Activated naive CD8-positive, alpha-beta T cell treated with anti-CD3 and anti-CD28 coated beads for 36 hours (primary cell): ENCODE measurements at places on chromosomes 12 and 14. TPM values are rescaled to one million over a fixed set of nuclear protein-coding genes. Genes with fewer than 3 reads are reported as not detected.
A peak's percentile ranks its signal among the peaks of the same experiment; 100 is the strongest.

DNA sequence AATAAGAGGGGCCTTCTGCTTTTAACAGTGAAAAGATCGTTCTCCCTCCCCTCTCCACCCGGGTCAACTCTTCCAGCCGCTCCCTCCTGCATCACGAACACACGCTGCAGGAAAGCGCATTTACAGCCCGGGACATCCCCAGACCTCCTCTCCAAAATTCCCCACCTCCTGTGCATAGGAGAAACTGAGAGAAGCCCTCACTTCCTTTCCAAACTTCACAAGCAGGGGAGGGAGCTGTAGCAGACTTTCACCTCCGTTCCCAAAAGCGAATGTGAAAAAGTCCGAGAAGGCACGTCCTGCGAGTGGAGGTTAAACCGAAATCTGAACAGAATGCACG lies 513 bp downstream of the BCAT1 start:
- H3K4me3 ChIP-seq: peak overlapping the region; percentile 89
- peaks cover 45% of the 10 kb centered on the region for H3K27me3 ChIP-seq
- peak; percentile 53 for DNase-seq
- H3K4me1 ChIP-seq: peaks cover 48% of the 10 kb centered on the region
- H3K36me3 ChIP-seq: peaks cover 35% of the 10 kb centered on the region

DNA sequence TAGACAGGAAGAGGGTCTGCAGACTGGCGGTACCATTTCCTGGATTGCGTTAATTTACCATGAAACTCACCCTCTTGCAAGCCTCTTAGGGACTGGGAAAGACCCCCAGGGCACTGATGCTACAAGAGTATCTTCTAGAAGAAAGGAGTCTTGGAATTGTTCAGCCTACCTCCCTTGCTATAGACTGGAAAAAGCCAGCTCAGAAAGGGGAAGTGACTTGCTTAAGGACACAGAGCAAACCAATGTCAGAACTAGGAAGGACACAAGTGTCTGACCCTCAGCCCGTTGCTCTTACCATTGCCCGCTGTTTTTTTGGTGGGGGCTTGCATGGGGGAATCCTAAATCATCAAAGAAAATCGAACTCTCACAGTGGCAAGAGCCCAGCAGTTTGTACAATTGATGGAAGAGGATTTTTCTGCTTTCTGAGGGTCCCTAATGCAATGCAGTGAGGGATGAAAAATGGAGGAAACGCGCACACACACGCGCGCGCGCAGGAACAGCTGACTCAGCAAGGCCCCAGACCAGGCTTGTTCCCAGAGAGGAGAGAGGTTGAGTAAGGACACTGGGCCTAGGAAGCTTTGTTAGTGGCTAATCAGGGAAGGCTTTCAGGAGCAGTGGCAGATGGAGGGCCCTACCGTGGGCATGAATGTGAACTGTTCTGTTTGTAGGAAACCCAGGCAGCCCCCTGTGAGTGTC lies 50.9 kb downstream of the RIN3 start:
- no peak for DNase-seq
- peaks cover 71% of the 10 kb centered on the region for H3K4me1 ChIP-seq
- H3K27ac ChIP-seq: peak overlapping the region; percentile 20
- no peak overlapping the region for H3K4me3 ChIP-seq

- no peaks in the 10 kb centered on the region for H3K36me3 ChIP-seq
- no peak overlapping the region for H3K4me3 ChIP-seq
- no peak overlapping the region for H3K27ac ChIP-seq
- DNase-seq: no peak
Observed at GRCh38 chr14:106347291-106347778, 821.0 kb downstream of the TMEM121 start.

GRCh38 chr12:29883525-29883924 lies 99.8 kb upstream of the TMTC1 start:
- no peak overlapping the region for H3K4me3 ChIP-seq
- H3K27ac ChIP-seq: no peak overlapping the region
- no peaks in the 10 kb centered on the region for H3K27me3 ChIP-seq
- no peaks in the 10 kb centered on the region for H3K4me1 ChIP-seq

GRCh38 chr12:20489645-20490044 lies 121.3 kb downstream of the PDE3A start:
- H3K4me3 ChIP-seq: no peak overlapping the region
- peaks cover 9% of the 10 kb centered on the region for H3K27me3 ChIP-seq
- no peak overlapping the region for H3K27ac ChIP-seq
- peaks cover 3% of the 10 kb centered on the region for H3K4me1 ChIP-seq

- H3K36me3 ChIP-seq: no peaks in the 10 kb centered on the region
- no peaks in the 10 kb centered on the region for H3K27me3 ChIP-seq
- H3K4me3 ChIP-seq: no peak overlapping the region
- no peak overlapping the region for H3K27ac ChIP-seq
- no peak for DNase-seq
Observed at GRCh38 chr12:79143803-79144202, 279.2 kb downstream of the SYT1 start.

- no peak overlapping the region for H3K27ac ChIP-seq
- H3K4me3 ChIP-seq: no peak overlapping the region
- no peaks in the 10 kb centered on the region for H3K27me3 ChIP-seq
- H3K36me3 ChIP-seq: peaks cover 25% of the 10 kb centered on the region
- no peak for DNase-seq
Observed at GRCh38 chr12:105352940-105353635, 22.6 kb downstream of the C12orf75 start.

- no peak overlapping the region for H3K4me3 ChIP-seq
- no peak overlapping the region for H3K27ac ChIP-seq
Observed at GRCh38 chr14:88352698-88353097, 29.6 kb upstream of the KCNK10 start.

DNA sequence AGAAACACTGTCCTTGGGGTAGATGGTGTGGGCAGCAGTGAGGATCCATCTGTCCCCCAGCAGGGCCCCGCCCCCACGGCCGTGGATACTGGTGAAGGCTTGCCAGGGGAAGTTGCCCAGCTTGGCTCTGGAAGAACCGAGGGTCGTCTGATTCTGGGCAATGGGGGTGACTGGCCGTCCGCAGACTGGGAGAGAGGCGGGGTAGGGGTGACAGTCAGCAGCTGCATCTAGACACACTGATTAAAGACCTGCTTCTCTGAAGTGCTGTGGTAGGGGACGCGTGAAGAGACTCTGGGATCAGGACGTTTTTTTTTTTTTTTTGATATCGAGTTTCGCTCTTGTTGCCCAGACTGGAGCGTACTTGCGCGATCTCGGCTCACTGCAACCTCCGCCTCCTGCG lies 4.7 kb upstream of the C1R start:
- DNase-seq: no peak
- H3K4me3 ChIP-seq: no peak overlapping the region
- H3K36me3 ChIP-seq: peaks cover 3% of the 10 kb centered on the region

DNA sequence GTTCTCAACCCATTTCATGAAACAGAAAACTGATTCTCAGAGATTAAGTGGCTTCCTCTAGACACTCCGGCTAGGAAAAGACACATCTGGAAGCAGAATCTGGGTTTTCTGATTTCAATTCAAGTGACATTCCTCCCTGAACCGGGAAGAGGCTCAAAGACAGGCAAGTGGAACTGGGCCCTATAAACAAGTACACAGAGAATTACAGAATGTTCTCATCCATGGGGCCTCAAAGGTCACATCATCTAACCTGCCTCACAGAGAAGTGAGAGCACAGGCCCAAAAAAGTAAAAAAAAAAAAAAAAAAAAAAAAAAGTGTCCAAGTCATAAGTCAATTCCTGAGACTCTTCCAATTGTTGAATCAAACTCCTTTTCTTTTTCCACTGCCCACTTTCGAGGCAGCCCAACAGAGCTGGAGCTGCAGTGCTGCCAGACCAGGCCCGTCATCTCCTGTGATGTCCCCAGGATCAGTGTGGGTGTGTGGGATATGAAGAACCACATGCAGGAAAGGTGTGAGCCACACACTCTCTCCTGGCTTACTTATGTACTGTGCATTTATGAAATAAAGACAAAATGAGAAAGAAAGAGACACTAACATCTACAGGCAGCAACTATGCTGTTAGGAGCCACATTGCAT lies 2.8 kb upstream of the KRT1 start:
- no peak overlapping the region for H3K4me3 ChIP-seq
- peaks cover 27% of the 10 kb centered on the region for H3K4me1 ChIP-seq
- H3K27me3 ChIP-seq: peaks cover 3% of the 10 kb centered on the region
- H3K27ac ChIP-seq: no peak overlapping the region
- no peak for DNase-seq

DNA sequence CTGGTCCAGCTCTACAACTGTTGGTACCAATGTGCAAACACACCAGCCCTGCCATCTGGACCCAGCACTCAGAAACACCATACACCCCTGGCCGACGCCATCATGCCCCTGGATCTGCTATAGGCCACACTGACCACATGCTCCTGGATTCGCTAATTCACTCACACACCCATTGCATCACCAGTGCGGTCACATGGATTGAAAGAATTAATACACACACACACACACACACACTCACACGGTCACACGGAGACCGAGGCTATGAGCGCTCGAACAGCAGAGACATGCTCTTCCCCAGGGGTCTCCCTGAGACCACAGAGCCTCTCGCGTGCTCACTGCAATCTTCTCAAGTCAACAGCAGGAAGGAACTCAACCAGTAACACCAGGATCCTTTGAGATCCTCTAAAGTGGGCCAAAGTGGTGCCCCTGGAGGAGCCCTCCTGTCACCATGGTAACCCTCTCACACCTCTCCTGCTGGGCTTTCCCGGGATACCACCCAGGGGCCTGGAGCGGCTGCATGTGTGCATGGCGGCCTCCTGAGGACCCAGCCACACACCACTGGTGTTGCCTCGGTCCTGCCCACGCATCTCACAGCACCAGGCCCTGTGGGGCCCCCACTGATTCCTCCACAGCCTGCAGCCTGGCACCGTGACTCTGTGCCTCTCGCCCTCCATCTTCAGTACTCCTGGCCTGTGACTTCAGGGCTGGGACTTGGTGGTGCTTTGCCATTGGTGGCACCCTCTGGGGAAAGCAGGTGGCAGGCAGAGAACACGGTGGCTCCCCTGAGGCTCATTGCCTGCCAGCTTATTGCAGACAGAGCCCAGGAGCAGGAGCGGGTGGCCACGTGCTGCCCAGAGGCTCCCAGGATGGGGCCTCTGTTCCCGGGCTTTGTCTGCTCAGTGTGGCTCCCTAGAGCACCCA lies 15.1 kb downstream of the LRTM2 start:
- H3K27ac ChIP-seq: no peak overlapping the region
- H3K4me1 ChIP-seq: no peaks in the 10 kb centered on the region
- no peaks in the 10 kb centered on the region for H3K36me3 ChIP-seq
- H3K27me3 ChIP-seq: peaks cover 19% of the 10 kb centered on the region

GRCh38 chr12:48030173-48030650 lies 25.9 kb upstream of the COL2A1 start:
- no peaks in the 10 kb centered on the region for H3K4me1 ChIP-seq
- H3K36me3 ChIP-seq: no peaks in the 10 kb centered on the region
- H3K27me3 ChIP-seq: no peaks in the 10 kb centered on the region
- H3K27ac ChIP-seq: no peak overlapping the region

GRCh38 chr12:95629392-95629791 lies 78.1 kb upstream of the USP44 start:
- H3K27me3 ChIP-seq: no peaks in the 10 kb centered on the region
- H3K36me3 ChIP-seq: no peaks in the 10 kb centered on the region
- DNase-seq: no peak
- H3K4me3 ChIP-seq: no peak overlapping the region
- H3K4me1 ChIP-seq: no peaks in the 10 kb centered on the region
- no peak overlapping the region for H3K27ac ChIP-seq

- H3K4me1 ChIP-seq: peaks cover 43% of the 10 kb centered on the region
- peak within 1 kb of the TSS; percentile 96 for H3K4me3 ChIP-seq
- DNase-seq: peak; percentile 89
- peaks cover 56% of the 10 kb centered on the region for H3K36me3 ChIP-seq
- H3K27ac ChIP-seq: peak within 1 kb of the TSS; percentile 100
Observed at GRCh38 chr14:68792979-68793733, at the start of gene ZFP36L1. Gene ZFP36L1 (minus strand): TSS chr14:68793067. CDS start chr14:68792938, 129 bp downstream.

DNA sequence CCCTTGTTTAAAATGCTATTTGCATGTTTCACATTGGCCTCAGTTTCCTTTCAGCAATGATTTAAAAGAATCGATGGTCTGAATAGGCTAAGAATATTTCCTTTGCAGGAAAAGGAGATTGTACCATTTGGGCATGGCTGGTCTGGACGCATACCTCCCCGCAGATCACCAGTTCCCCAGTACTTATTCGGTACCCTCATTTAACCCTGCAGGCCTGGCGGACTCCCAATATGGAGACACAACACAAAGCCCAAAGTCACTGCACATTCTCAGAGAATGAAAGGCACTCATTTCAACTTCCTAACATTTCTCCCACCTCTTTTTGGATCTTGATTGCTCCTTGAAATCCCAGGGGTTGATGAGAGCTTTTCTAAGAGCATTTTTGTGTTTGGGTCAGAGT lies 152.9 kb downstream of the GCH1 start:
- peaks cover 2% of the 10 kb centered on the region for H3K36me3 ChIP-seq
- H3K4me1 ChIP-seq: peaks cover 2% of the 10 kb centered on the region
- H3K27me3 ChIP-seq: peaks cover 3% of the 10 kb centered on the region
- H3K27ac ChIP-seq: no peak overlapping the region
- DNase-seq: no peak

- H3K4me1 ChIP-seq: no peaks in the 10 kb centered on the region
- H3K27ac ChIP-seq: no peak overlapping the region
- DNase-seq: no peak
Observed at GRCh38 chr14:50410071-50410470, 13.4 kb upstream of the CDKL1 start.

DNA sequence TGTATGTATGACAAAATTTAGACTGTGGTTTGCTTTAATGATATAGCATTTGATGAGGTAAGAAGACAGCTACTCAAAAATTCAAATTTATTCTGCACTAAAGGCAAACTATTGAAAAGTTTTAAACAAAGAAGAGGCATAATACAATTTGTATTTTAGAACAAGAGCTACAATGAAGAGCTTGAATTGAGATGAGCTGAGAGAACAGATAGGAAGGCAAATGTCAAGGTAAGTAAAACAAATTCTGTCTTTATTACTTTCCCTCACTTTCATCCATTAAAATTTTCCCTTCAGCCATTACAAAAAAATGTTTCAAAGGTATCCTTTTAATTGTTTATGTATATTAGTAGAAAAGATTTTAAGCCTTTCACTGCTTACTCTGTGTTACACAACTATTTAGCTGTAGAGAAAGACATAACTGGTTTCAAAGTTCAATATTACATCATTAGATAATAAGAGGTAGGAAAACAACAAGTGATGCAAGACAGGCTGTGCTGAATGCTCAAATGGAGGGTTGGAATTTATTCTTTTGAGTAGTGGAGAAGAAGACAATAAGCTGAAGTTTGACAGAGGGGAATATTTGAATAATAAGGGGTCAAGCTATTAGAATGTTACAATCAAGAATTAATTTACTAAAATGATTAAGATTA lies 1334.1 kb downstream of the FSCB start:
- no peaks in the 10 kb centered on the region for H3K27me3 ChIP-seq
- DNase-seq: no peak
- no peak overlapping the region for H3K4me3 ChIP-seq
- no peaks in the 10 kb centered on the region for H3K36me3 ChIP-seq
- no peak overlapping the region for H3K27ac ChIP-seq

GRCh38 chr12:84375449-84376170 lies 537.0 kb downstream of the SLC6A15 start:
- H3K27ac ChIP-seq: no peak overlapping the region
- H3K27me3 ChIP-seq: no peaks in the 10 kb centered on the region
- no peak overlapping the region for H3K4me3 ChIP-seq
- H3K4me1 ChIP-seq: no peaks in the 10 kb centered on the region
- no peak for DNase-seq
- H3K36me3 ChIP-seq: no peaks in the 10 kb centered on the region

C1S gene
- 0.47 TPM for total RNA-seq

ADCY4 gene
- 0.70 TPM for total RNA-seq
